AG09319 (cell line): ENCODE measurements at places on chromosomes 12 and 14.

DNA sequence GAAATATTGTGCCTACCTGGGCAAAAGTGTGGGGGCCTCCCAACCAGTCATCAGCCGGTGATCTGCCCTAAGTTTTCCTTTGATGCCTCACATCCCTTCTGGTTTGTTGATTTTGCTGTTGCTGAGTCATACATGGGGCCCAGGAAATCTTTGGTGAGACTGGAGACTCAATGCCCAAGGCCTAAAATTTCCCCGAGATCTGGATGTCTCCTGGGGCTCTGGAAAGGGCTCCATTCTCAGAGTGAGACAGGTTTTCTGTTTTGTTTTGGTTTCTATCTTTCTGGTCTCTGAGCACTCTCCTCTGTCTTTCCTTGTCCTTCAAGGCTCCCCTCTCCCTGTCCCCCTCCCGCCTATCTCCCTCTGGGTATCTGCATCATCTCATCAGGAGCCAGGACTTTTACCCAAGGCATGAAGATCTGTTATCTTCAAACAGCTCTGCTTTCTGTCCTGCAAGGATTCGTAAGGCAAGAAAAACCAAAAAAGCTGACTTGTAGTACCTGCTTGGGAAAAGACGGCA, 152.8 kb upstream of the MAX start:
- no peak for DNase-seq

DNA sequence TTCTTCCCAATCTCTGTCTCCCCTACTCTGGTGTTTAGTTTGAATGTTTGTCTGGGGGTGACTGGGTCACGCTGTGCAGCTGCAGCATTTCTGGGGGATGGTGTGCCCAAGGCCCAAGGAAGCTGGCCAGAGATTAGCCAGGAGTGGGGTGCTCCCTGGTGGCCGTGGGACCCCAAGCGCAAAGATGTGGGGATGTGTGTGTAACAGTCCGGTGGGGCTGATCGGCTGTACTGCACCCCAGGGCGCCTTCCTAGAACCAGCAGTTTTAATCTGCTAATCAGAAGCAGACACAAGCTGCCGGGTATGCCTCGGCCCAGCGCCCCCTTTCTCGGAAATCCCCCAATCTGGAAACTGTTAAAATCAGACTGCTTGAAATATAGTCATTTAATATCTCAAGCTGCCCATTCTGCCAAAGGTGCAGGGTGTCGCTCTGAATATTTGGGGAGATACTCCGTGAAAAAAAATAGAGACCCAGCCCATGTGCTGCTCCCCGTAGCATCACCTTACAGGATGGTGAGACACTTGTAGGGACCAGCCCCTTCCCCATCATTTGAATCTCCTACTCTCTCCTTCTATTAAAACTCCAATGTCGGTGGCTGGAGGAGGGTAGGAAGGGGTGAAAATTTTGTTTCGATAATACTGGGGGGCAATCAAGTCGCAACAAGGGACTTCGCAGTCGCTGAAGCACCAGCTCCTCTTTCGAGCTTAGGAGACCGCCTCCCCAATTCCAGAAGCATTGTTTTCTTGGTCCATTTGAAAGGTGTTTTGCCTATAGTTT, 4.3 kb downstream of the HOXC9 start:
- DNase-seq: no peak

- no peak for DNase-seq
Measured at GRCh38 chr14:93799989-93800921, 12.0 kb upstream of the PRIMA1 start.

DNA sequence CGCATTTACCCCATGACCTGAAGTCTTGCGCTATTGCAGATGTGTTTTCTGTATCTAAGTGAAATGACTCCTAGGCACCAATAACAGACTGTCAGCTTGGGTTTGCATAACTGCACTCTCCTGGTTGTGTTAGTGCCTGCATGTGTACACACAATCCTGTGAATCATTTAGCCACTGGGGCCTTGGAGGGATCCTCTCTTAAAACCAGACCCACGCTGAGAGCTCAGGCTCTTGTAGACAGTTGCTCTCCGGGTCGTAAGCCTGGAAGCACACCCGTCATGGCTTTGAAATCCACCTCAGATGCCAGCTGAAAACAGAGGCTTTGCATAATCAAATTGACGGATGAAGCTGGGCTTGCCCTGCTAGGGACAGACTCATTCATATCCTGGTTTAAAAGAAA, 79.2 kb upstream of the RBM19 start:
- DNase-seq: no peak

DNA sequence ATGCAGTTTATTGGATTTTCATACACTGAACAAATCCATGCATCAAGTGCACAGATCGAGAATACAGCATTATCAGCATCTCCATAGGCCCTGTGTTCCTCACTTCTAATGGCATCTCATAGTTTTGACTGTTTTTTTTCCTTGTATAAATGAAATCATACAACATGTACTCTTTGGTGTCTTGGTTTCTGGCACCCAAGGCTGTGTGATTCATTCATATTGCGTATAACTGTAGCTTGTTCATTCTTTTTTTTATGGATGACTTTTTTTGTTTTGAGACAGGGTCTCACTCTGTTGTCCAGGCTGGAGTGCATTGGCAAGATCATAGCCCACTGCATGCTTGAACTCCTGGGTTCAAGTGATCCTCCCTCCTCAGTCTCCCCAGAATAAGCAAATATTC, 14.3 kb downstream of the RASSF8 start:
- DNase-seq: no peak

DNA sequence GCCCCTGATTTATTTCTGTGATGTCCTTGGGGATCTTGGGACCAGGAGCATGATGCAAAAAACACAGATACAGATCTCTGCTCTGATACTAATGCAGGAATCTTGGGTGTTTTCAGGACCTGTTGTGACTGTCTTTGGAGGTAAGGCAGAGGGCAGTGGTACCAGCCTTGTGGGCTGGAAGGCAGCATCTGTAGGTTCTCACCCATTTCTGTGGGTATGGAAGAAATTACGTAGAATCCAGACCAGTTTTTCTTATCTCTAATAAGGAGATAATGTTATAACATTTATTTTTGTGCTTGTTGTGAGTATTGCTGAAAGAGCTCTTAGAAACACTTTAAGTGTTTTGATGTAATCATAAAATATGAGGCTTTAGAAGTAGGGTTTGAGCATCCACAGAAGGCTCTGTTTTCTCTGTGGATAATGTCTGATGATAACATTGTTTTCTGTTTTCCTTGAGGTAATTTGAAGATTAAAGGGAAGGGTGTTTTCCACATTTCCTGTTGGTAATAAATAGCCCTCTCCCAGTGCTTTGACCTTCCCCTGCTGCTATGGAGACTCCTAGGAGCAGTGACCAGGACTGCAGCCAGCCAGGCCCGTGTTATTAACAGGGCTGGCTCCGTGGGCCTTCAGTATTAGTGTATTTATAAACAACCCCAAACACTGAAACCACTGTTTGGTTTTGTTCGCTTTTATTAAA, 9.4 kb upstream of the DCP1B start:
- DNase-seq: no peak

- no peak for DNase-seq
Measured at GRCh38 chr12:104526320-104526719, 69.6 kb downstream of the CHST11 start.

- no peak for DNase-seq
Measured at GRCh38 chr12:82635263-82635662, 51.4 kb upstream of the TMTC2 start.

DNA sequence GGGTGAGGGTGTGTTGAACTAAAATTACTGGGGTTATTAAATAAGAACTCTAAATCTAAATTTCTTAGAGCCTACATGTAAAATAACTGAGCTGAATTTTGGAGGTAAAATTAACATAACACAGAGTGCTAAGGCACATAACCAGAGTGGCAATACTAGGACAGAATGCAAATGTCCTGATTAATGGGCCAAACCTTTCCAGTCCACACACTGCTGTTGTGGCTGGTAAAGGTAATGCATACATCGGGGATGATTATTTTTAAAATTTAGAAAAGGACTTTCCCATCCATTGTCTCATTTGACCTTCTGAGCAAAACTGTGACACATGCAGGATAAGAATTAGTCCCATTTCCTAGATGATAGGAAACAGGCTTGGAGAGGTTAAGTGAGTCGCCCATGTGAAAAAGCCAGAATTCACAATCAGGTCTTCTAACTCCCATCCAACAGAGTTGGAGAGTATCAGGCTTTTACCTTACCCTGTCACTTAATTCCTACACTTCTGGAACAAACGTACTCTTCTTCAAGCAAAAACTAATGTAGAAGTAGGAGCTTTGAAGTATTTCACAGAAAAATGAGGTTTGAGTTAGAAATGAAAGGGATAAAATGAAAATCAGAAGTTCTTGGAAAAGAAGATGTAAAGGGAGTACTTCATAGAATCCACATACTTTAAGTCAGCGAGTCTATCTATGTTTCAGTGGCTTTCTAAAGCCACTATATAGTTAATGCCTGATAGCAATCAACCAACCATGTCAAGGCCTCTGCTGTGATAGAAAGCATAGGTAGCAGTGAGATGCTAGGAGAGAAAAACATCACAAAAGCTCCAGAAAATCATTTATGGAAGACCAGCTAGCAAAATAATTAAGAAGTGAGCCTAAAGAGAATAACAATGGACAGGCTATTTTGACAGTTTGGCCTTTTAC, 334.9 kb upstream of the DIO2 start:
- DNase-seq: no peak

- no peak for DNase-seq
Measured at GRCh38 chr14:24940213-24940783, 109.6 kb downstream of the STXBP6 start.

- no peak for DNase-seq
Measured at GRCh38 chr12:107477947-107478610, 207.5 kb upstream of the PWP1 start.

DNA sequence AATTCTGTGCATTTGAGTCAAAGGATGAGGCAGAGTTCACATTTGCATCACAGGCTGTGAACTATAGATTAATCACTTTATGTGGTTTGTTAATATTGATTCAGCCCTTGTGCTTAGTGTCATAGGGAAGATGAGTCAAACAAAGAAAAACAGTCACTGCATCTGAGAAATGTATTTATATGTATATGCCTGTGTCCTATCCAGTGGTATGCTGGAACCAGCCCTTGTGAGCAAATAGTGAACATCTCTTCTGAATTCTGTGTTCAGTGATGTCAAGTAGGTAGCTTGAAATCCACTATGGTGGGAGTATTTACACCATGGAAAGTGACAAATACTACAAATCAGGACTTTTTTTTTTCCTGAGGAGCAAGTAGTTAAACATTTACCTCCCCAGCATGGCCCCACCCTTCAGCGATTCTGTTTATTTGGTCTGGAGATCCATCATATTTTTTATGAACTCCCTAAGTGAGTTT, 128.5 kb downstream of the HMGA2 start:
- no peak for DNase-seq

- no peak for DNase-seq
Measured at GRCh38 chr14:34374998-34375740, 86.9 kb downstream of the SPTSSA start.

- no peak for DNase-seq
Measured at GRCh38 chr12:27521066-27521465, 2.9 kb upstream of the PPFIBP1 start.

GRCh38 chr14:73774241-73774570, 60.0 kb upstream of the PNMA1 start:
- DNase-seq: no peak

- DNase-seq: no peak
Measured at GRCh38 chr12:132525833-132526455, 36.0 kb downstream of the FBRSL1 start.

GRCh38 chr12:47741340-47741703, 16.0 kb upstream of the ENDOU start:
- no peak for DNase-seq

GRCh38 chr14:105169776-105170655, 1.4 kb upstream of the JAG2 start:
- no peak for DNase-seq

GRCh38 chr12:70002097-70002911, 177.3 kb downstream of the MYRFL start:
- peak; percentile 7 for DNase-seq

GRCh38 chr12:11836282-11837151, 187.0 kb downstream of the ETV6 start:
- DNase-seq: no peak

DNA sequence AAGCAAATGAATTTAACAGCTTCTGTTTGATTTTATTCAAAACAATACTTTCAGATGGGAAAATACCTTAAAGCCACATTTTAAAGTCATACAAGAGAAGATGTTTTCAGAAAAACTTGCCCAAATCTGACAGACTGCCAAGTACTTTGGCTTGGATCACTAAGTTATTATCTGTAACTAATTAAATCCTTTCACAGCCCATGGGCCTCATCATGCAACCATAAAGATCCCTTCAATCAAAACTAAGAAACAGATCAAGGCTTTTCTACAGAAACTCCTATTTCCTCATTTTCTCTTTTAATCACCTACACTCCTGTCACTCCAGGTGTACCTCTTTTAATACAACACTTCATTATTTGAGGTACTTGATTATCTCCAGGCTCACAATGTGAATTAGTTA, 28.1 kb downstream of the BLTP3B start:
- peak; percentile 29 for DNase-seq

DNA sequence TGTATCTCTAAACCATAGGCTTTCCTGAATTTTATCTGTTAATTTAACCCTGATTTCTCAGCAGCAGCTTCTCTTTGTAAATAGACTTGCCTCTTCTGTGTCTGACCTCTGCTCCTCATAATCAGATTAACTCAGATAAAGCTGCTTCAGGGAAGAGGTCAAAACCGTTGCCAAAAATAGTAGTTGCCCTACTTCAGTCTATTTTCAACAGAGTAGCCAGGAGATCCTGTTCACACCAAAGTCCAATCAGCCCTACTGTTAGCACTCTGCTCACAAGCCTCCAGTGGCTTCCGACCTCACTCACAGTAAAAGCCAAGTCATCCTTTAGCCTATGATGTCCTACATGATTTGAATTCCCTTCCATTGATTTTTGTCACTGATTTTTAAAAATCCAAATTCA, 258.4 kb downstream of the PPFIA2 start:
- no peak for DNase-seq

GRCh38 chr12:118175823-118176447, 40.0 kb downstream of the PEBP1 start:
- no peak for DNase-seq

GRCh38 chr12:48336564-48336963, 14.2 kb downstream of the ZNF641 start:
- DNase-seq: no peak

GRCh38 chr12:89243771-89244170, 108.5 kb downstream of the DUSP6 start:
- DNase-seq: no peak
